ENCODE measurements at places on chromosomes 2 and 18.
A peak's percentile ranks its signal among the peaks of the same experiment; 100 is the strongest.

GRCh38 chr2:88711897-88712296 is 20.4 kb downstream of the RPIA start:
- DNase-seq = no peak

DNA sequence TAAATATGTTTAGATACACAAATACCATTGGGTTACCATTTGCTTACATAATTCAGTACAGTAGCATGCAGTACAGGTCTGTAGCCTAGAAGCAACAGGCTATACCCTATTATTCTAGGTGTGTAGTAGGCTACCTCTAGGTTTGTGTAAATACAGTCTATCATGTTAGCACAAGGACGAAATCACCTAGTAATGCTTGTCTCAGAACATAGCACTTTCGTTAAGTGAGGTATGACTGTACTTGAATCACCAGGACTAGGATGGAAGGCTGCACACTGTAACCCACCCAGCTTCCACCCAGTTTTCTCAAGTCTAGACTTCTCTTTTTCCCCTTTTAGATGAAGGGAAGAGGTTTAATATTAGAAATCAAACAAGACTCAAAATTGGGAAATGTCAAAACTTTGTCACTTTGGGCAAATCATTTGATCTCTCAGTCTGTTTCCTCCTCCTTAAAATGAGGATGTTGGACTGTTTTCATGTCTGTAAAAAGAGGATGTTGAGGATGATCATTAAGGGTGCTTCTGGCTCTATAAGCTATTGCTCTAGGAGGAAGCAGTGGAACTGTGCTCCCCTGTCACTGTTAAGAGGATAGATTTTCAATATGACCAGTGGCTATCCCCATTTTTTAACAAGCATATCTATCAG is 3.7 kb upstream of the SOCS6 start:
- DNase-seq = no peak

- DNase-seq = no peak
These were observed 281.9 kb upstream of the FN1 start for GRCh38 chr2:215717501-215718381.

GRCh38 chr2:174785481-174785880 is 21.2 kb upstream of the CHRNA1 start:
- no peak for DNase-seq

- DNase-seq = no peak
These were observed 167.3 kb upstream of the HS6ST1 start for GRCh38 chr2:128485761-128486639.

- DNase-seq = no peak
These were observed 15.8 kb downstream of the ATF2 start for GRCh38 chr2:175152242-175152641.

GRCh38 chr18:74503137-74503536 is 7.0 kb downstream of the CNDP2 start:
- no peak for DNase-seq

DNA sequence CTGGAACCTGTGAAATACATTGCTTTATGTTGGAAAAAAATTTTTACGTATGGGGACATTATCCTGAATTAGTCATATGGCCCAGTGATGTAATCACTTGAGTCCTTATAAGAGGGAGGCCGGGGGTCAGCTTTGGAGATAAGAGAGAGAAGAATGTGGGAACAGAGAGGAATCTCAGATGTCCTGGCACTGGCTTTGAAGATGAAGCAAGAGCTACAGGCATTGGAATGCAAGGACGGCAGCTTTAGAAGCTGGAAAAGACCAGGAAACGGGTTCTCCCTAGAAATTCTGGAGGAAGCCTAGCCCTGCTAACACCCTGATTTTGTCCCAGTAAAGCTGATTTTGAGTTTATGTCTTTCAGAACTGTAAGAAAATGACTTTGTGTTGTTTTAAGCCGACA is 1129.9 kb upstream of the GYPC start:
- no peak for DNase-seq

- peak; percentile 54 for DNase-seq
These were observed 17.2 kb downstream of the IFIH1 start for GRCh38 chr2:162301151-162301804.

- DNase-seq = no peak
These were observed 965 bp upstream of the ELOA2 start for GRCh38 chr18:47036298-47036874.

GRCh38 chr2:106189764-106190468 is 4.2 kb downstream of the UXS1 start:
- DNase-seq = no peak

DNA sequence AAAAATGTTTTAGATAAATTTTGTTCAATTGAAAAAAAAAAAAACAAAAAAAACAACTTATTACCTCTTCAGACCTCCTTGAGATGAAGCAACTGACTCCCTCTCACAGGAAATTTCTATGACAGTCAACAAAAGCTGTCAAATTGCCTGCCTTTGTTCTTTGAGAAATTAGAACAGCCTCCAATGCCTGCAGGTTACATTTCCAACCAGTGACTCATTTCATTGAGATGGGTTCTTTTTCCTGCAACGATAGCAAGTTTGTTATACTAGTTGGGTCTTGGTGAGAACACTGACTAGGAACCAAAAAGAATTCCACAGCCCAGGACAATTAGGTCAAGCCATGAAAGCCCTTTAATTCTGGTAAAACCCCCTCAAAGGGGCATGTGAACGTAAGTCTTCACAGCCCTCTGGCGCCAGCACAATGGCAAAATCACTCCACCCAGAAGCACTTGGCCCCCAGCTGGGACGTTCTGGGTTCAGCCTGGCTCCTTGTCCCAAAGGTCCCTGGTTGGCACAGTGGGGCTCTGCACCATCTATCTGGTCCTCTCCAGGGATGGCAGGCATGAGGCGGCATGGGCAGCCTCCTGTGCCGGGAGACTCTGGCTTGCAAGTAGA is 87.0 kb downstream of the SPP2 start:
- no peak for DNase-seq

DNA sequence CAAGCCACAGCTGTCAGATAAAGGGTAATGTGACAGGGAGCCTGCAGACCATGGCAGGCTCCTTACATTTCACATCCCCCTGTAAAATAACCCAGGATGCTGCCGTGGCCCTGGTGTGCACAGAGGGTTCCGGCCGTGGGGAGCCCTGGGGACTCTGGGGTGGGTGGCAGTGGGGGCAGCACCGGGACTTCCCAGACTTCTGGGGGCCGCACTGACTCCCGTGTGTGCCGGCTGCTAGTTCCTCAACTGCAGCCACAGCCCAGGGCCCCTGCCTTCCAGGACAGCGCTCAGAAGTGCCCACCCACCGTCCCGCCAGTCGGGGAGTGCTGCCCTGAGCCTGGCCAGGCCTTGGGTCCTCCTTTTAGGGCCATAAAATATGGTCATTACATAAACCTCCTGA is 56.5 kb downstream of the CIB4 start:
- DNase-seq = no peak

DNA sequence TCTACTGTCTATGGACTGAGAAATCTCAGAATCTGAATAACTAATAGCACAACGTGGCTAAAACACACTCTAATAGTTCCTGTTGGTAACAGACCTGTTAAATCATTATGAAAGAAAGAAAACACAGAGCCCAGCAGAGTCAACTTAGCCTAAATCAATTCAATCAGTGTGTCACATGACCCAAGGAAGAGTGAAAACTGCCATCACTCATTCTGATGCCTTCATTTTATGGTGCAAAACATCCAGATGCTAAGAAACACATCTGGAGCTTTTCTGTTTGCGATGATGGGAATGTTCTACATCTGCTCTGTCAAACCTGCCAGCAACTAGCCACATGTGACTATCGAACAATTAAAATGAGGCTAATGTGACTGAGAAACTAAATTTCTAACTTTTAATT is 295.7 kb upstream of the TRIB2 start:
- no peak for DNase-seq

DNA sequence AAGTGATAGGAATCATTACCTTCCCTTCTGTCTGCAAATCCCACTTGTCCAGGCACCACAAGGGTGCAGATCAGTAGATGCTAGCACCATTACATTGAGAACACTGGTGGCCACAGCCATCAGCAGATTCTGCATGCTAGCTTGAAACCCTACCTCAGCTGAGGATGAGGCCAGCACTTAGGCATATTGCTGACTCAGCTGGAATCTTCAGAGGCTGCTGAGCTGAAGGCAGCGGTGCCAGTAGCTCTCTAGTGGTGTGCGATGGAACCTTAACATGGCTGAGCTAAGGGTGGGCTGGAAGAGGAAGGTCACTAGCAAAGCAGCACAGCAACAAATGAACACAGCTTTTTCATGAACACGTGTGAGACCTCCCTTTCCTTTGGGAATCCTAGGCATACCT is 19.0 kb upstream of the CPO start:
- DNase-seq = no peak

DNA sequence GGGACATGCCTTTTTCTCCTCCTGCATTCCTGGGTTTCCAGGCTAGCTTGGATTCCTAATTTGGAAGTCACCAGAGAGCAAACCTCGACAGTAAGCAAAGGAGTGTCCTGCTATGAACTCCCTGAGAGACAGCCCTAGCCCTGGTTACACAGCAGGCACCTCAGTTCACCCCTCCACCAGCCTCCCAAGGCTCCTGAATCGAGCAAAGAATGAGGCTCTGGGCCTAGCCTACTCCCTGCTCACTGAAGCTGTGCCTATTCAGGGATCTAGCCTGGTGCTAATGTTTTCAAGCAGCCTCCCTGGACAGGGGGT is 66.7 kb upstream of the RMDN2 start:
- no peak for DNase-seq

- no peak for DNase-seq
These were observed 121.0 kb downstream of the SPOPL start for GRCh38 chr2:138622613-138623012.

DNA sequence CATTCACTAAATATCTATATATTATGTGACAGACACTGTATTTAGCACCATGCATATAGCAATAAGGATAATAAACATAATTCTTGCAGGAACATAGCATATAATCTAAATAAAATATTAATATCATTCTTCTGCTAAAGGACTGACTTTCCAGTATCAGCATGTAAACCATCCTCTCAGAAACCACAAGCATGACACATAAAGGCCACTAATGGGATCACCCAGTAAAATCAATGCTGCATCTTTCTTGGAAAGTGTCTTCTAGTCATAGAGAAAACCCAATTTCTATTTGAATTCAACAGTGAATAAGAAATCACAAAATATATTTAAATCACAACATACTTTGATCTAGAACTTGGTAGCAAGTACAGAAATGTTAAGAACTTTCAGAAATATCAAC is 5.8 kb upstream of the LRP1B start:
- no peak for DNase-seq

- no peak for DNase-seq
These were observed 16.5 kb upstream of the EVA1A start for GRCh38 chr2:75577280-75577679.

GRCh38 chr2:76737607-76738006 is 784.6 kb downstream of the LRRTM4 start:
- no peak for DNase-seq

DNA sequence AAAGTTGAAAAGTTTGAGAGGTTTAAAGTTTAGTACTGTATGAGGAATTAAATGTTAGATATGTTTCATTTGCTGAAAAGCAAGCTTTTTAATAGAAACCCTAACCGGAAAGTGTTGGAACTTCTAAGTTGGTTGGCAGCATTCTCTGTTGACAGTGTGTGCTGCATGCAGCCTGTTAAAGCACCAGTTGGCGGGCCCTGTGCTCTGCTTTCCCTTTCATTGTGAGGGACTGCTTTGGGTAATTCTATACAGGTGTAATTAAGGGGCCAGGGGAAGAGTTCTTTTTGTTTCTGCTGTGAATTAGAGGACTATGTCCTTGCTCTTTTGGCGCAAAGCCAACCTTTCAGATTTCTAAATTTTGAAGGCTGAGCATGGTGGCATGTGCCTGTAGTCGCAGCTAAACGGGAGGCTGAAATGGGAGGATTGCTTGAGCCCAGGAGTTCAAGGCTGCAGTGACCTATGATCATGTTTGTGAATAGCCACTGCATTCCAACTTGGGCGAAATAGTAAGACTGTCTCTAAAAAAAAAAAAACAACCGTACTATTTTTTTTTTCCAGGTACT is 20.1 kb downstream of the PLEKHB2 start:
- no peak for DNase-seq

DNA sequence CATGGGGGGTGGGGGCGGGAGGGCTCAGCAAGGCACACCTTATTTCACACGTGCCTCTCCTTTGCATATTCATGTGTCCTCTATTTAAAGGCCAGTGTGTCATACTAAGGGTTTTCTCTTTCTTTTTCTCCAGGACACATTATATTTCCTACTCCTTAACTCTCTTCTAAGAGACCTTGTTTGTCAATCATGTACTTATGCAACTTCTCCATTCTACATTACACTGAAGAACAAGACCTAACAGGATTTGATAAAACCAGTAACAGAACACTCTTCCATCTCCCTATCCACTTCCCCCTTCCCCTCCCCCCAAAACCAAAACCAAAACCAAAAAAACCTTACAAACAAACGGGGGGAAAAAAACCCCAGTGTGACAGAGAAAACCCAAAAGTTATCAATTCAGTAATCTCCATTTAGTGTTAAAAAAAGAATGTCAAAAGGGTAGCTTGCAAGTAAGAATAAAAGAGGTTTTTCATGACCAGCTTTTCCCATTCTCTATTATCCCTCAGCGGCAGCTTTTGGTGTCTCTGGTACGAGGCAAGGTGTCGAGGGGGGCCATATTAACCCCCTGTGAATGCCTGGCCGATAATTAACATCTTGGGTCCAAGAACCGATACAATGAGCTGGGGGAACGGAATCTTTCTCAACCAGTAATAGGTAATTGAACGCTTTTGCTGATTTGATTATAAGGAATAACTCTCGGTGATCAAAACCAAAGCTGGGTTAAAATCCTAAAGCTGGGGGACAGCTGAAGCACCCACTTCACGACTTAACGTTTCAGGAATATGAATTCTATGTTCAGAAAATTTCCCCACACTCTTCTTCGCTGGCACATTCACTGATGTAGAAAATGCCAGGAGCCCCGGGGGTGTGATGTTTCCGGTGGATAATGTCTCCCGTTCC is 191.0 kb upstream of the TCF4 start:
- DNase-seq = no peak

DNA sequence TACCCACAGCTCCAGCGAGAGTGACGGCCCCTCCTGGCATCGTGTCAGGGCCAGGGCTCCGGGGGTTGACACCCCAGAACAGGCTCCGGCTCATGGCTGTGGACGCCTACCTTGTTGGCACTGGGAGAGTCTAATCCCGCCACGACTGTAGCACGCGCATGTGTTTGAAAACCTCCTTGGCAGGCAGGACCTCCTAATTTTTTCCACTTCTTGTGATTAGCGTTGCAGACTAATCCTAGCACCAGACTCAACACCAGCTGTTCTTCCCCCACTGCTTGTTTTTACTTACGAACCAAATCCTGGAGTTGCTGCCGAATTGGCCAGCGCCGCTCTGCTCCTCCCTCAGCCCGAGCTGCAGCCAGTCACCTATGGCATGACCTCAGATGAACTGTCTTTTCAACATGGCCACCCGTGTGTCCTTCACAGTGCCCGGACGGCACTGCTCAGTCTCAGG is 110.7 kb downstream of the KLHL29 start:
- no peak for DNase-seq

Measured in T-helper 9 cell (primary cell).